ENCODE measurements at places on chromosomes 4 and X. TPM values are rescaled to one million over a fixed set of nuclear protein-coding genes. Genes with fewer than 3 reads are reported as not detected.

- DNase-seq, result peak; percentile 48
Observed at GRCh38 chr4:101669138-101669831, 121.2 kb upstream of the BANK1 start.

DNA sequence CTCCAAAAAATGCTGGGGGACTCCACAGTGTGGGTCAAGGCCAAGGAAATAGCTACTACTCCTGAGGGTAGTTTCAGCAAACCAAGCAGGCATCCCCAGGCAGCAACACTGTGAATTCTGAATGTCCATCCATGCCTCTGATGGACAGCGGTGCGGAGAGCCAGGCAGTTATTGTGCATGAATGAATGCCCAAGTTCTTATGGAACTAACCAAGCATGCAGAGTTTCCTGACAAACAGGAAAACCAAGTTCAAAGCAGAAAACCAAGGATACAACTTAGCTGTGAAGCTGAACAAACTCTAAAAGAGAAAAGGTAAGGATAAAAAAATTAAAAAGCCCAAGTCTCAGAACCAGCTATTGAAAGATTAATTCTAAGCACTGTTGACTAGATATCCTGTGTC is 642.6 kb upstream of the HS3ST1 start:
- no peak for DNase-seq

PHOX2B gene
- not detected for total RNA-seq

GRCh38 chrX:12210971-12211370 is 72.7 kb downstream of the FRMPD4 start:
- peak; percentile 54 for DNase-seq

DNA sequence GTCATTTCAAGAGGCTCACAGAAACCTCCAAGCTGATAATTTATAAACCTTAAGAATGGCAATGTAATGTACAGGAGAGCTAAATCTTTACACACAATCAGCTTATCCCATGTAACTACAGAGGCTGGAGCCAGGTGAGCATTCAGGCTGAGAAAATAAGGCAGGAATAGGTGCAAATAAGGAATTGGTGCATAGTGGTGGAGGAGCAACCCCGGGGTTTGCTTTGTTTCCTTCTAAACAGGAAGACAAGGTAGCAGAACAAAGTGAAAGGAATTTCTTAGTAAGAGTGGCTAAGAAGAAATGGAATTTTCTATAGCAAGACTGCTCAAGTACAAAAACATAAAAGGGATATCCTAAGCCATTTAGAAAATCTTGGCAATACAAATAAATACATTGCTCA is 82.4 kb downstream of the NR3C2 start:
- no peak for DNase-seq

DNA sequence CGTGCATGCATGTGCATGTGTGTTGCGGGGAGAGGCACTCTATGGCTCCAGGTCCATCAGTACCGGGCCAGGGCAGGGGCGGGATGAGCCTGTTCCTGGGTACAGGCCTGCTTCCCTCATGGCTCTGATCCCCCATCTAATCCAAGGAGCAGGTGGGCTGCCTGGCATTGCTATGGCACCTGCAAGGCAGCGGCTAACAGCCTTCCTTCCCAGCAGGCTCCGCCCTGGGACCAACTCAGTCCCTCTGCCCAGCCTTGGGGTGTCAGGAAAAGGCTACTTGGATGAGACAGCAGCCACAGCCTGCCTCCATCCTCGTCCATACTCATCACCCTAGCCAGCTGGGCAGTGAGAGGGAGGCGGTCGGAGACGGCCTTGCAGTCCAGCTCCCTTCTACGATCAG is 46.5 kb downstream of the PPP2R2C start:
- no peak for DNase-seq

All from LHCN-M2 (cell line).